Left ventricle myocardium inferior (tissue), 1 donor: ENCODE measurements at places on chromosomes 6 and 20. TPM values are rescaled to one million over a fixed set of nuclear protein-coding genes. Genes with fewer than 3 reads are reported as not detected.

Gene TMEM170B
- 4.4 TPM for total RNA-seq

GRCh38 chr6:137914530-137915193, 47.6 kb downstream of the TNFAIP3 start:
- no peak for DNase-seq

- no peak for DNase-seq
Measured at GRCh38 chr6:5645328-5646290, 361.1 kb downstream of the NRN1 start.

DNA sequence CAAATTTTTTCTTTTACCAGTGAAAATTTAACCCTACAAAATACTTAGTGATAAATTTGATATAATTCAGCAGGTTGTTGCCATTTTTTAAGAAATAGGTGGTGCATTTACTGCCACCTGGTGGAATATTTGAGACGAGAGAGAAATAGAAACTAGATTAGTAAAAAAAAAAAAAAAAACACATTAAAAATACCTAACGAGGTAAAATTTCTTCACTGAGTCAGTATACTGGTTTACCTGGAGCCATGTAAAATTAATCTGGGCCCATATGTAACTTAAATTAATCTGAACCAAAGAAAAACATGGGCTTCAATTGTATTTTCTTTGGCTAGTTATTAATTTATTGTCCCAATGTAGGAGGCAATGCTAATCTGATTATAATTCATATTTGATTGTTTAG, 520.8 kb downstream of the EPM2A start:
- no peak for DNase-seq

GRCh38 chr20:15199698-15200097, 862.3 kb upstream of the FLRT3 start:
- no peak for DNase-seq

GRCh38 chr6:25560865-25561264, 91.2 kb upstream of the SCGN start:
- no peak for DNase-seq

Gene PNPLA1
- total RNA-seq: not detected

Gene HSPA1L
- total RNA-seq: 2.2 TPM

GRCh38 chr20:54407459-54407858, 67.9 kb upstream of the DOK5 start:
- no peak for DNase-seq

- DNase-seq: no peak
Measured at GRCh38 chr20:23568320-23568970, at the start of gene CST9L. Gene CST9L, minus strand, starts transcription at chr20:23568484. Its CDS starts 34 bp downstream, at chr20:23568450.

GRCh38 chr20:62517901-62518610, 42.3 kb upstream of the GATA5 start:
- DNase-seq: no peak
